ENCODE measurements at places on chromosomes 7 and 10. TPM values are rescaled to one million over a fixed set of nuclear protein-coding genes. Genes with fewer than 3 reads are reported as not detected.

GRCh38 chr7:44711528-44711927 is 37.1 kb upstream of the ZMIZ2 start:
- DNase-seq = no peak
- H3K4me1 ChIP-seq = no peaks in the 10 kb centered on the region
- no peaks in the 10 kb centered on the region for H3K27me3 ChIP-seq
- H3K27ac ChIP-seq = no peak overlapping the region
- peaks cover 10% of the 10 kb centered on the region for H3K36me3 ChIP-seq

GRCh38 chr10:104306897-104307296 is 31.4 kb downstream of the ITPRIP start:
- no peaks in the 10 kb centered on the region for H3K4me1 ChIP-seq
- DNase-seq = no peak
- no peak overlapping the region for H3K4me3 ChIP-seq
- no peaks in the 10 kb centered on the region for H3K36me3 ChIP-seq
- H3K27me3 ChIP-seq = no peaks in the 10 kb centered on the region

Gene PAX2
- not detected for total RNA-seq

Gene PANK1
- 9.6 TPM for total RNA-seq

Gene MET
- 49.8 TPM for total RNA-seq

DNA sequence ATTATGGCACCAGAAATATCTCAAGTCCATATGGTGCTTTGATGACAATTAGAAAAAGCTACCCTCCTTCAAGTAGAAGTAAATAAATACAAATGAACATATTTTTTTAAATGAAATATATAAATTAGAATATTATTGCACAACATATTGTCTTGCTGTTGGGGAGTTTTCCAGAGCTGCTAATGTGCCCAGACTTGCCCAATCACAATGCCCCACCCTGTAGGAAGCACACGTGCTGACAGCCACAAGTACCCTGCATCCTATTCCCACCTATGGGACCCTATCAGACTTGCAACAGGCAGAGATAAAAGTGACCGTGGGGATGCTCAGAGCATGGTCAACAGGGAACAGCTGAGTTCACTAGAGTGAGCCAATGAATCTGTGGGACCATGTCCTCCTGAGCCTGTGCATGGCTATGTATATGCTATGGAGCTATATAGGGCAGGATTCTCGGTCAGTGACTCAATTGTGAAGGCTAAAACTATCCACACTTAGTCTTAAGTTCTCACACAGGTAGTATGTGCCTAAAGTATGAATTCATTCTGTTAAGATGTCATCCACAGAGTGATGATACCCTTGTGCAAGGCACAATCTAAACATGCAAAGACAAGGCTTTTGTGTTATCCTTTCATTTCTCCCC is 336.0 kb downstream of the HGF start:
- H3K4me3 ChIP-seq = no peak overlapping the region
- H3K4me1 ChIP-seq = no peaks in the 10 kb centered on the region
- DNase-seq = no peak
- no peaks in the 10 kb centered on the region for H3K36me3 ChIP-seq
- H3K27ac ChIP-seq = no peak overlapping the region

GRCh38 chr7:37901236-37901827 is 15.3 kb downstream of the SFRP4 start:
- DNase-seq = no peak
- H3K4me1 ChIP-seq = no peaks in the 10 kb centered on the region
- H3K4me3 ChIP-seq = no peak overlapping the region
- no peaks in the 10 kb centered on the region for H3K36me3 ChIP-seq

- DNase-seq = no peak
- H3K4me1 ChIP-seq = peaks cover 50% of the 10 kb centered on the region
- H3K36me3 ChIP-seq = no peaks in the 10 kb centered on the region
- peak overlapping the region; percentile 63 for H3K27ac ChIP-seq
- H3K27me3 ChIP-seq = no peaks in the 10 kb centered on the region
Observed at GRCh38 chr10:60536529-60537114, 146.9 kb upstream of the ANK3 start.

GRCh38 chr10:114541081-114541796 is 116.8 kb downstream of the ABLIM1 start:
- H3K4me1 ChIP-seq = peaks cover 19% of the 10 kb centered on the region
- H3K27ac ChIP-seq = peak overlapping the region; percentile 82
- H3K4me3 ChIP-seq = no peak overlapping the region
- peak; percentile 54 for DNase-seq

GRCh38 chr10:121791761-121792160 is 136.1 kb downstream of the ATE1 start:
- H3K4me3 ChIP-seq = no peak overlapping the region
- DNase-seq = no peak
- peaks cover 16% of the 10 kb centered on the region for H3K36me3 ChIP-seq
- H3K27me3 ChIP-seq = no peaks in the 10 kb centered on the region
- H3K27ac ChIP-seq = no peak overlapping the region
- H3K4me1 ChIP-seq = no peaks in the 10 kb centered on the region

DNA sequence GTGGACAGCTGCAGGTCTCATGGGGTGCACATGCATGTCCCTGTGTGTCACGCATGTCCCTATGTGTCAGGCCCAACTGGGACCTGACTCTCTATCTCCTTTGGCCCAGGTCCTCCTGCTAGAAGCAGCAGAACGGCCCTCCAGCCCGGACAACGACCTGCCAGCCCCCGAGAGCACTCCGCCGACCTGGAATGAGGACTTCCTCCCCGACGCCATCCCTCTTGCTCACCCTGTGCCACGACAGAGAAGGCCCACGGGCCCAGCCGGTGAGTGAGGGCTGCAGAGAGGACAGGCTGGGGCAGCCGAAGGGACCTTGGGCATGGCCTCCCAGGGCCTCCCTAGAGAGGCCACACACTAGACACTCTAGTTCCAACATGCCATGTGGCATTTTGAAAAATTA is 89.3 kb downstream of the MYL10 start:
- no peaks in the 10 kb centered on the region for H3K27me3 ChIP-seq
- H3K27ac ChIP-seq = no peak overlapping the region
- DNase-seq = no peak
- H3K4me1 ChIP-seq = peaks cover 36% of the 10 kb centered on the region
- H3K36me3 ChIP-seq = no peaks in the 10 kb centered on the region

GRCh38 chr7:41581041-41581440 is 121.8 kb downstream of the INHBA start:
- no peak for DNase-seq
- H3K4me1 ChIP-seq = no peaks in the 10 kb centered on the region
- H3K4me3 ChIP-seq = no peak overlapping the region

Gene UNCX
- not detected for total RNA-seq

- H3K4me3 ChIP-seq = no peak overlapping the region
- H3K27me3 ChIP-seq = no peaks in the 10 kb centered on the region
- no peak overlapping the region for H3K27ac ChIP-seq
- DNase-seq = no peak
Observed at GRCh38 chr7:103866919-103867318, 122.5 kb downstream of the RELN start.

GRCh38 chr7:112938863-112939573 is 147.6 kb downstream of the GPR85 start:
- no peaks in the 10 kb centered on the region for H3K27me3 ChIP-seq
- H3K4me1 ChIP-seq = peaks cover 9% of the 10 kb centered on the region
- H3K4me3 ChIP-seq = peak overlapping the region; percentile 79

Gene CALML3
- not detected for total RNA-seq

- H3K4me1 ChIP-seq = peaks cover 4% of the 10 kb centered on the region
- no peak for DNase-seq
- H3K4me3 ChIP-seq = no peak overlapping the region
- peak overlapping the region; percentile 60 for H3K27ac ChIP-seq
- H3K36me3 ChIP-seq = no peaks in the 10 kb centered on the region
- no peaks in the 10 kb centered on the region for H3K27me3 ChIP-seq
Observed at GRCh38 chr10:116738339-116738738, 4.0 kb downstream of the HSPA12A start.

Gene ZMIZ2
- 31.9 TPM for total RNA-seq

Gene GPR158
- 0.39 TPM for total RNA-seq

Gene CPN1
- not detected for total RNA-seq

DNA sequence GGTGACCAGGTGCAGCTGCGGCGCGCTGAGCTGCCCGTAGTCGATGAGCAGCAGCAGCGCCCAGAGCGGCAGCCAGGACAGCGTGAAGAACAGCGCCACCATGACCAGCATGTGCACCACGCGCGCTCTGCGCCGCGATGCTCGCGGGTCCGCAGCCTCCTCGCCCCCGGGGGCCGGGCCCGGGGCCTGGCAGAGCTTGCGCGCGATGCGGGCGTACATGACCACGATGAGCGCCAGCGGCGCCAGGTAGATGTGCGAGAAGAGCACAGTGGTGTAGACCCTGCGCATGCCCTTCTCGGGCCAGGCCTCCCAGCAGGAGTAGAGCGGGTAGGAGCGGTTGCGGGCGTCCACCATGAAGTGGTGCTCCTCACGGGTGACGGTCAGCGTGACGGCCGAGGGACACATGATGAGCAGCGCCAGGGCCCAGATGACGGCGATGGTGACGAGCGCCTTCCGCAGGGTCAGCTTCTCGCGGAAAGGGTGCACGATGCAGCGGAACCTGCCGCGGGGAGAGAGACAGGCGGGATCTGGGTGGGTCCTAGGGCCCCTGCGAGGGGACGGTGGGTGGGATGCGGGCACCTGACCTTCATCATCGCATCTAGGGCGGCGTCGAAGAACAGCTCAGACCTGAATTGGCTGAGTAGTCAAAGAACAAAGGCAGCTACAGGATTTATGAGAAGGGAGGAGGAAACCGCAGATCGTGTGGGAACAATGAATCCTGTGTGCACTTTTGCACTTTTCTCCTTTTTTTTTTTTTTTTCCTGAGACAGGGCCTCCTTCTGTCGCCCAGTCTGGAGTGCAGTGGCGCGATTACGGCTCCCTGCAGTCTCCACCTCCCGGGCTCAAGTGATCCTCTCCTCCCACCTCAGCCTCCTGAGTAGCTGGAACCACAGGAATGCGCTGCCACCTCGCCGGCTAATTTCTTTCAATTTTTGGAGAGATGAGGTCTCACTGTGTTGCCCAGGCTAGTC is 22.4 kb upstream of the PPA1 start:
- H3K27ac ChIP-seq = peak overlapping the region; percentile 54
- no peaks in the 10 kb centered on the region for H3K36me3 ChIP-seq
- peaks cover 28% of the 10 kb centered on the region for H3K27me3 ChIP-seq
- DNase-seq = no peak
- H3K4me3 ChIP-seq = no peak overlapping the region

GRCh38 chr10:120475844-120476791 is 19.1 kb downstream of the PLPP4 start:
- H3K4me3 ChIP-seq = no peak overlapping the region
- DNase-seq = no peak
- H3K36me3 ChIP-seq = no peaks in the 10 kb centered on the region
- no peaks in the 10 kb centered on the region for H3K4me1 ChIP-seq
- no peaks in the 10 kb centered on the region for H3K27me3 ChIP-seq

Gene CUZD1
- 5.7 TPM for total RNA-seq

DNA sequence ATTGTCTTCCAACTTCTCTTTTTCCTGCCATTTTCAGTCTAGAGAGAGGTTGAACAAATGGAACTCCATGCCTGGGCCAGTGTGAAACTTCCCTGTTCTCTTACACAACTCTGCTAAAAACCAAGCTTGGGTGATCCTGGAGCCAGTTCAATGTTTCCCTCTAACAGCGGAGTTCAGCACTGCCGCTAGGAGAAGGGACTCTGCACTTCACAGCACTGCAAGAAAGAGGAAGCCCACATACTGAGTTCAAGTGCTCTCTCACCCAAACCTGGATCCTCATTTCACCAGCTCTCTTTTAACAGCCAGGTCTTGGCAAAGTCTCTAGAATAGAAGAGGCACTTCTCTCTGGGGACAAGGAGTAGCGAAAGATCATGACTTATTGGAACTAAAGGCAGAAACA is 18.8 kb downstream of the FOXI2 start:
- H3K27ac ChIP-seq = no peak overlapping the region
- no peaks in the 10 kb centered on the region for H3K27me3 ChIP-seq
- H3K4me1 ChIP-seq = no peaks in the 10 kb centered on the region
- H3K4me3 ChIP-seq = no peak overlapping the region
- DNase-seq = no peak
- no peaks in the 10 kb centered on the region for H3K36me3 ChIP-seq

DNA sequence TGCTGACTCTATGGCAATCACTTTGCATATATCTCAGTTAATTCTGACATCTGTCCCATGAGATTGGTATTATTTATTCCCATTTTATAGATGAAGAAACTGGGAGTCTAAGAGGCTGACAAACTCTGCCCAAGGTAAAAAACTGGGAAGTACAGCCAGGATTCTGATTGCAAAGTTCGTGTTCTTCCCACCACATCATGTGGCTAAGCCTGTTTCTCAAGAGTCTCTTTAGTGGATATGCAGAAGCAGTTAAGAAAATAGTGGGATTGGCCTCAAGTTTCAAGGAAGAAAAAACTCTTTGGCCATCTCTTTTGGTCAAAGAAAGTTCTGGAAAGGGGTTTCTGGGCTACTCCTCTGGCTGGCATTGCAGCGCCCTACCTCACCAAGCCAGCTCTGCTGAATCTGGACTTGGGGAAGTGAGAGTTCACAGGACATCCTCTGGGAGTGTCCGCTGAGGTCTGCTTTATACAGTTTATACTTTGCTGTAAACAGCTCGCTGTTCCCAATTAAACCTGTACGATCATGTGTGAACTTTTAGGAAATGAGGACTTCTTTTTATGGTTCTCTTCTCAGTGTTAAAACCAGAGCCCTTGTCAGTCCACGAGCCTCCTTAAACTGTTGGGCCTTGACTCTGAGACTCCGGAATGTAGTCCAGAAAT is 12.2 kb upstream of the BMPR1A start:
- no peak for DNase-seq
- peaks cover 27% of the 10 kb centered on the region for H3K4me1 ChIP-seq
- H3K27me3 ChIP-seq = no peaks in the 10 kb centered on the region
- no peaks in the 10 kb centered on the region for H3K36me3 ChIP-seq
- peak overlapping the region; percentile 56 for H3K27ac ChIP-seq

- no peak overlapping the region for H3K4me3 ChIP-seq
- no peaks in the 10 kb centered on the region for H3K27me3 ChIP-seq
- H3K27ac ChIP-seq = no peak overlapping the region
- H3K4me1 ChIP-seq = peaks cover 20% of the 10 kb centered on the region
Observed at GRCh38 chr7:1025743-1026581, 18.4 kb upstream of the GPR146 start.

DNA sequence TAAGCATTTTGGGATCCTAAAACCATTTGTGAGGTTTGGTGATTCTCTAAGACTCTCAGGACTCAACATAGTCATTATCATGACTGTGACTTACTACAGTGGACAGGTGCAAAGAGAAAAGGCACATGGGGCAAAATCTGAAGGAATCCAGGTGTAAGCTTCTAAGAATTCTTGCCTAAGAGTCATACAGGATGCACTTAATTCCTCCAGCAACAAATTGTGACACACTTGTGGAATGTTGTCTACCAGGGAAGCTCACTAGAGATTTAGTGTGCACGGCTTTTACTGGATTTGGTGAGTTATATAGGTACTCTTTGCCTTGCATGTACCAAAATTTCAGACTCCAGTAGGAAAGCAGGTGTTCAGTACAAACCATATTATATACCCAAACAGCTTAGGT is 47.9 kb downstream of the WAC start:
- no peak overlapping the region for H3K4me3 ChIP-seq
- H3K27ac ChIP-seq = no peak overlapping the region

- DNase-seq = peak; percentile 12
- H3K27me3 ChIP-seq = no peaks in the 10 kb centered on the region
- H3K4me3 ChIP-seq = no peak overlapping the region
- no peak overlapping the region for H3K27ac ChIP-seq
- no peaks in the 10 kb centered on the region for H3K4me1 ChIP-seq
- H3K36me3 ChIP-seq = no peaks in the 10 kb centered on the region
Observed at GRCh38 chr10:85864173-85864549, 502.4 kb downstream of the GRID1 start.

Measured in tibial nerve (tissue), 4 donors.